AG08395 (cell line): ENCODE measurements at places on chromosomes 6 and 20.

DNA sequence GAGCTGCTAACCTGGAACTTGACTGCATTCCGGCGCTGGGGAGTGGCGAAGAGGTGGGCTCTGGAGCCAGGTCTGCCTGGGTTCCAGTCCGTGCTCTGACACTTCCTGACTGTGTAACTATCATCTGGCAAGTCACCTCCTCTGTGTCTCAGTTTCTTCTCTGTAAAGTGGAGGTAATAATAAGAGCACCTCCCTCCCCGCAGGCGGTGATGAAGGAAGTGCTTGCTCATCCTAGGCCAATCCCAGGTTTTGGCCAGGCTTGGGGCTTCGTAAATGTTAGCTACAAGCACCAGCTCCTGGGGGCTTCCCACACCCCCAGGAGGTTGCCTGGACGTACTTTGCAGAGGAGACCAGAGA is 32.8 kb downstream of the SNAI1 start:
- peak; percentile 6 for DNase-seq

DNA sequence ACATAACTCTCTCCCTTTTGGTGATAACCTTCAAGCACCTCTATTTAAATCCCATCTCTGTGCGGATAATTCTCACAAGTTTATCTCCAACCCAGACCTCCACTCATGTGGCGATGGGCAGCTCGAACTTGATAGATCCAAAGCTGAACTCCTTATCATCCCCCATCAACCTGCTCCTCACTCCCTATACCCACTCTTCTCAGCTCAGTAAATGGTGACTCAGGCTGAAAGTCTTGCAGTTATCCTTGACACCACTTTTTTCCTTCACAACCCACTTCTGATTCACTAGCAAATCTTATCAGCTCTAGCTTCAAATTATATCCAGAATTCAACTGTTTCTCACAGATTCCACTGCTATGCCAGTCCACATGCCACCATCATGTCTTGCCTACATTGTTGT is 155.3 kb upstream of the STXBP5 start:
- DNase-seq = no peak

GRCh38 chr6:40517654-40518053 is 69.5 kb downstream of the LRFN2 start:
- no peak for DNase-seq

- no peak for DNase-seq
These were observed 131.2 kb upstream of the KCNG1 start for GRCh38 chr20:51153867-51154707.

- DNase-seq = peak; percentile 80
These were observed 217.6 kb upstream of the FOXQ1 start for GRCh38 chr6:1094306-1094705.

DNA sequence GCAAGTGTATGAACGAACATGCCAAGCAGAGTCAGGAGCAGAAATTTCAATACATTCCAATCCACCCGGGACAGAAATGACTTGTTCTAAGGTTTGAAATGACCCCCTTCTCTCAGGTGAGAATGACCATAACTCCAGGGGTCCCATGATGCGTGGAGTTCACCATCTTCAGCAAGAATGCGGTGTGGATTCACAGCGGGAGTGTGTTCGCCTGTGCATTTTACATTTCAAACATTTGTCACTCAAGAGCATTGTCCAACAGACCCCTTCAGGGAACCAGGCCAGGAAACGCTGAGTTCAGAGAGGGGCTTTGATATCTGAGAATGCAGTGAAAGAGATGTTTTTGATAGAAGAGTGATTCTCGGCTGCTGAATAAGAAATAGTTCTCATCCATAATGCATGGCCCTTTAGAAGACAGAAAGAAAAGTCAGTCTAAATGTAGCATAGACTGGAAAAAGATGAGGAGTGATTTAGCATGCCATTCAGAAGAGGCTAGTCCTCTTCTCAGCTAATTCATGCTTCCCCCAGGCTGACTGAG is 200.3 kb upstream of the KCNG1 start:
- DNase-seq = no peak

- peak; percentile 27 for DNase-seq
These were observed 1.6 kb downstream of the DNAJC5 start for GRCh38 chr20:63896264-63897105.

GRCh38 chr6:85494547-85495536 is 45.0 kb downstream of the NT5E start:
- peak; percentile 22 for DNase-seq

- DNase-seq = no peak
These were observed 14.2 kb downstream of the VAPB start for GRCh38 chr20:58403272-58403671.

DNA sequence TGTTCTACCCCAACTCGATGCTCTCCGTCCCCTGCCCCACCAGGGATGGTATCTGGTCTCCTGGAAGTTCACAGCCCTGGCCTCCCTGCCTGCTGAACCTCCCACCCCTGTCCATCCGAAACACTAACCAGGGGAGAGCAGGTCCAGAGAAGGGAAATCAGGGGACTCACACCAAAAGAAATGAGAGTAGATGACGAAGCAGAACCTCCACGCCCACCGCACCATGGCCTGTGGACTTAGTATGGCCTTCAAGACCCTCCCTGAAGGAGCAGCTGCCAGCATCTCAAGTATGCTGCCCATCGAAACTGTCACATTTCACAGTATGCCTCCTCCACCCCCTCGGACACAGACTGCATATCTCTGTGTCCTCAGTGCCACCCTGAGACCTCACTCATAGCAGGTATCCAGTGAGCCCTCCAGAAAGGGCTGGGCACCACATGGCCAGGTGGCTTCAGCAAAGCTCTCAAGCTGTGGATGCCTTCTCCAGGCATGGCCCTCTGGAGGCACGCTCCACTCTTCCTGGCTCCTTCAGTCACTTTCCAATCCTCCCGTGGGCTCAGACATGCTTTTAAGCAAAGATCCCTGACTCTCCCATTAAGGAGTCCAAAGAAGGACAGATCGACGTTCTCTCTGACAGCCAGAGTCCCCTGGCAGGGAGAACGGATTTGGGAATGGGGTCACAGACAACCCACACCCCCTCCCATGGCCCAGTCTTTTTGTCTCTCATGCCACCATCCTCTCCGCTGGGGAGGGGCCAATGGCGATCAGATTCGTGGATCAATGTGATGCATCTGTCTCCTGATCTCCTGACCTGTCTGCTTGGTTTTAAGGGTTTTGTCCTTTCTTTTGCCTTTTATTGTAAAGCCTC is 158.4 kb downstream of the ANKRD60 start:
- no peak for DNase-seq

- DNase-seq = no peak
These were observed 100.3 kb upstream of the SIRPG start for GRCh38 chr20:1757606-1758512.

GRCh38 chr20:50724851-50725723 is 6.3 kb upstream of the PARD6B start:
- DNase-seq = peak; percentile 89

- no peak for DNase-seq
These were observed 255.3 kb downstream of the EPM2A start for GRCh38 chr6:145480024-145480423.

- DNase-seq = no peak
These were observed 236.5 kb downstream of the HACE1 start for GRCh38 chr6:104623052-104623690.

DNA sequence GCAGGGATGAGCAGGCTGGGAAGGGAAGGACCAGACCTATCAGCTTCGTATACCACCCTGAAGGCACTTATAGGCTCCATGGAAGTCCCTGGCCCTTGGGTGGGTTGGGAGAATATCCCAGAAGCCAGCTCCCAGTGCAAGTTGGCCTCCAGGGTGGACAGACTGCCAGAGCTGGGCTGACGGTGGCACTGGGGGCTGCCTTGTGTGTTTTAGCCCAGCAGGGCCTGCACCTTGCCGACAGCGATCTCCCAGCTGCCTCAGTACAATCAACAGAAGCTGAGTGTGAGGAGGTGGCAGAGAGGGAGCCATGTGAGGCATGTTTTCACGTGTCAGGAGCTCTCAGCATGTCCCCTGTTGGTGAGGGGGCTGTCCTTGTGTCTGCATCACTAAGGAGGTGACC is 159.5 kb downstream of the VEGFA start:
- DNase-seq = no peak

- no peak for DNase-seq
These were observed 12.3 kb downstream of the EDEM2 start for GRCh38 chr20:35134880-35135279.
